PC-9 (cell line): ENCODE measurements at places on chromosomes 2 and 18.
A peak's percentile ranks its signal among the peaks of the same experiment; 100 is the strongest.

DNA sequence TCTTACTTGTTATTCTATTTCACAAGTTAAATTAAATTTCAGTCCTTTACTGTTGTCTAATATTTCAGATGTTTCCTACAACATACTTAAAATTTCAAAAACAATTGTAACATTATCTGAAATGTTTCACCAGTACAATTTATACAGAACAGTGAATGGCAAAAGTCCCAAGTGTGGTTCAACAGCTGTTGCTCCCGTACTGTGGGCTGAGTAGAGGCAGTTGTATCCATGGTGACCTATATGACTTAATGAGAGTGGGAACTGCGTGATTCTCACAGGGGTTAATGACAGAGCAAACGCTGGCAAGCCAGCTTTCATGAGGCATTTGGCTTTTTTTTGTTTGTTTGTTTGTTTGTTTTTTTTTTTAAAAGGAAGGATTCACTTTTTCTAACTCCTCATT is 5.3 kb upstream of the PLCL1 start:
- no peak for DNase-seq

GRCh38 chr18:2948038-2948437 is 64.9 kb downstream of the LPIN2 start:
- DNase-seq: no peak

GRCh38 chr18:48850822-48851598 is 99.8 kb downstream of the SMAD7 start:
- no peak for DNase-seq

DNA sequence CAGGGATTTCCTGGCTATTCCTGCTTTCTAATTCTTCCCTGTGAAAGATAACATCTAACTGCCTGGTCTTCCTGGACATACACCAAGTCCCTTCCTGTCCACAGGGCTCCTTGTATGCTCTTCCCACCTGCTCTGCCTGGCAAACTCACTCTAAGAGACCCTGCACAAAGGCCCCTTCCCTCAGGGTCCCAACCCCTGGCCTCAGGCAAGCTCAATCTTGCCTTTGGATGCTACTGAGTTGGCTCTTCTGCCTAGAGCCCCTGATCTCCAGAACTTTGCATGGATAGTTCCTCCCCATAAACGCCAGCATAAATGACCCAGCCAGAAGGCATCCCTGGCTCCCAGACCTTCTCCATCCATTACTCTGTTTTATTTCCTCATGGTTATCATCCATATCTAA is 98.3 kb upstream of the OTOS start:
- no peak for DNase-seq

- DNase-seq: peak; percentile 47
Observed at GRCh38 chr18:66560094-66560493, 43.8 kb downstream of the CDH19 start.

DNA sequence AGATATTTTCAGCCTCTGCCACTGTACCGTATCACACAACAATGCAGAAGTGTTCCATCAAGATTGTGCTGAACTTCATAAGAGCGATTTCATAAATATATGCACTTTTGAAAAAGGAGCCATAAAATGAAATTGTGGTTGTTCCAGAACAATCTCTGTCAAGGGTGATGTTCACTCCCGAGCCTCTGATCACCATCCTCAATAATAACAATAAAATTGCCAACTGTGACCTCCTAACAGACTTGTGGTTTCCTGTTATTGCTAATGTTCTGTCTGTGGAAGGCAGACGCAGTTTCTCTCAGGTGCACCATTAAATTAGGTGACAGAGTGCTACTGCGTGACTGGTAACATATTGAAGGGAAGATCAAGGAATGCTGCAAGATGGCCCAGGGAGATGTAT is 383.7 kb downstream of the SOCS6 start:
- no peak for DNase-seq

DNA sequence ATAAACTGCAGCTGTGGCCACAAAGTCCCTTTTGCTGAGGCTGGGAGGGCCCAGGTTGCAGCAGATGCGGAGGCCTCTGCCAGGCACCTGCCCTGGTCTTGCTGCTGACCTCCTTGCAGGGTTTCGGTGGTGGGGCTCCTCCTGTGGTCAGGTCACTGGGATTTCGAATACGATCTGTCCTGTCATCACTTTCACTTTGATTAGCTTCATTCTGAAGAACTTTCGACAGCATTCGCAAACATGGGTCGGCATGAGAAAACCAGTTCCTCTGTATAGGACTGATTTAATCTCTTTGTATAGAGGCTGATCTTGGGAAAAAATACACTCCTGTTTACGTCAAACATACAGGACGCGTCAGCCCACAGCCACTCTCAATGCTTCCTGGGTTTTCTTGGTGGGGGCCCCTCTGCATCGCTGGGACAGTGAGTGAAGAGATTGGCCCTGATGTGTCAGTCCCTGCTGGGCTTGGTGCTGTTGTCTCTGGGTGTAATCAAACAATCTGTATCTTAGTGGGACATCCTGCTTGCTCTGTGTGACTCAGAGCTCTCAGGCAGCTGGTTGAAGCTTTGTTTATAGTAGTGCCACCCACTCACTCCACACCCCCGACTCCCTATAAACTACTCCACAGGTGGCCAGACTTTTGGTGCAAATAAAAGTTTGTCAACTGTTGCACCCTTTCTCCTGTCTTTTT is 209.4 kb upstream of the CXCR4 start:
- peak; percentile 20 for DNase-seq

DNA sequence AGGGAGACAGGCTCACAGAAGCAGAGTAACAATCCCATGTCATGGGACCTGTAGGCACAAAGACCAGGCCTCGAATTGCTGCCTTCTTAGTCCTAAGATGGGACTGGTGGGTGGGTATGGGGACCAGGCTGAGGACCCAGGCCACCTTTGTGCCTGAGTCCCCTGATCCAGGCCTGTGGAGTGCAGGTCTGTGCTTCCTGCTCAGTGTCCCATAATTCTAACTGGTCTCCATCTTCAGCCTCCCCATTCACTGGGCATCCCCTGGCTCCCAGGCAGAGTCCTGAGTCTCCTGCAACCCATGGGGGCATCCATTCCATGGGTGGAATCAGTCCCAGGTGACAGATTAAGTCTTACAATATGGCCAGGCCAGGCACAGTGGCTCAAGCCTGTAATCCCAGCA is 83.9 kb downstream of the SMAD7 start:
- no peak for DNase-seq

GRCh38 chr2:222652491-222653255 is 3.2 kb downstream of the FARSB start:
- no peak for DNase-seq

- no peak for DNase-seq
Observed at GRCh38 chr2:181046833-181047232, 66.4 kb downstream of the UBE2E3 start.

DNA sequence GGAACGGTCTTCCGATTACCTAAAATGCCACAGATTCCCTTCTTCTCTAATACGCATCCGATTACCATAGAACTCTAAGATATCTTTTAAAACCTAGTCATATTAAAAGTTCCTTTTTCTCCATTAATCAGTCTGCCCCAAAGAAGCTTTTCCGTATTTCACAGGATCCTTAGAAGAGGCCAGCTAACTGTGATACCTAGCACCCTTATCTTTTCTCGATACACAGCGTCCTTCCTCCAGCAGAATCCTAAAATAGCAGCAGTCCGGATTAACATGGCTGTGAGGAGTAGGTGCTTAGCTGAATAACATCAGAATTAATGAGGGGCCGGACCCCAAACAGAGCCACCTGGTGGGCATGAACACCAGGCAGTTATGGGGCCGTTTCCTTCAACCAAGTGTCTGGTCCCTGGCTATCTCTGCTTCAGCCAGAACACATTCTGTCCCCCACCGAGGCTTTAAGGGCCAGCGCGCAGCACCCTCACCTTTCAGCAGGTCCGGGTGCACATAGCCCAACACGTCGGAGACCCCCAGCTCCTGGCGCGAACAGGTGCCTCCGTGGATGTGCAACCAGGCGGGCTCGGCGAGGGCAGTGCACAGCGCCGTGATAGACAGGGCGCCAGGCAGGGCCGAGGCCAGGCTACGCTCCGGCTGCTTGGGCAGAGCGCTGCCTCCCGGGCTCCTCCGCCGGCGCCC is 995 bp downstream of the TMEM127 start:
- DNase-seq: no peak

GRCh38 chr2:186407611-186408010 is 78.4 kb upstream of the ZC3H15 start:
- no peak for DNase-seq

- no peak for DNase-seq
Observed at GRCh38 chr2:74593826-74594772, 39.6 kb downstream of the DOK1 start.

GRCh38 chr18:68772268-68772667 is 25.6 kb upstream of the CCDC102B start:
- DNase-seq: no peak

GRCh38 chr2:186950694-186951093 is 101.7 kb upstream of the ZSWIM2 start:
- no peak for DNase-seq

DNA sequence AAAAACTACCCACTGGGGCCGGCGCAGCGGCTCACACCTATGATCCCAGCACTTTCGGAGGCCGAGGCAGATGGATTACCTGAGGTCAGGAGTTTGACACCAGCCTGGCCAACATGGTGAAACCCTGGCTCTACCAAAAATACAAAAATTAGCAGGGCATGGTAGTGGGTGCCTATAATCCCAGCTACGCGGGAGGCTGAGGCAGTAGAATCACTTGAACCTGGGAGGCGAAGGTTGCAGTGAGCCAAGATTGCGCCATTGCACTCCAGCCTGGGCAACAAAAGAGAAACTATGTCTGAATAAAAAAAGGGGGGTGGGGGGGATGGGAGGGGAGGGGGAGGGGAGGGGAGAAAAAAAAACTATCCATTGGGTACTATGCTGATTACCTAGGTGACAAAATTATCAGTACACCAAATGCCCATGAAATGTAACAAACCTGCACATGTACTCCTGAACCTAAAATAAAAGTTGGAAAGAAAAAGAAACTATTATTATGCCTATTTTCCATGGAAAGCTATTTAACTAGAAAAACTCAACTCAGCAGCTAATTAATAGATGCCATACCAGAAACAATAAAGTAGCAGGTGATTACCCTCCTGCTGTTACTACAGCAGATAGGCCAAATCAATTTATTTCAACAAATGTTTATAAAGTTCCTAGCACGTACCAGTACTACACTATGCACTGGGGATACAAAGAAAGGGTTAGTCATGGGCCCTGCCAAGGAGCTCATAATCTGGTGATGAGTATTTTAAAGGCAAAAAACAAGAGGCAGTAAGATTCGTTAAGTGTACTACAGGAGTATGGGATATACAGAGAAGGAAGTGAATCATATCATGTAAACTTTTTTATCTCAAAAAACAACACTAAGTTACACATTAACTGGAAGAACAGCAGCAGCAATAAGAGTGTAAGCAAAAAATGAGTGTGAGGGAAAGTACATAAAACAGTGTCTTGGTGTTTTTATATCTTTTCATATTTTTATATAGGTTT is 112.8 kb upstream of the SLC39A10 start:
- no peak for DNase-seq

GRCh38 chr2:171271971-171272436 is 111.3 kb upstream of the TLK1 start:
- peak; percentile 100 for DNase-seq

DNA sequence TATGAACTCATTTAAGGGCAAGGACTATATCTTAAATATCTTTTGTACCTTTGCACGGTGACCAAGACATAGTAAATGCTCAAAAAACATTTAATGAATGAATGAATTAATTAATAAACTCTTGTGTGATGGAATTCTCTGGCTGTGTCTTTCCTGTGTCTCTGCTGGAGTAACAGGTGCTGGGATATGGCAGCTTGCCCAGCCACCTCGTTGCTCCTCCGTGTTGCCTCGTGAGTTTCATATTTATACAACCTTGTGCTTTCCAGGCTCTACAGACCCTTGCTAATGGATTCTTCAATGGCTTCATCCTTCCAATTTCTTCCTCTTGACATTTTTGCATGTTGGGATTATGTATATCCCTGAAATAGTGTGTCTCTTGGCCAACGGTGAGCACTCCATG is 30.4 kb downstream of the CTAGE1 start:
- DNase-seq: no peak
